ENCODE measurements at places on chromosomes 6 and 20. TPM values are rescaled to one million over a fixed set of nuclear protein-coding genes. Genes with fewer than 3 reads are reported as not detected.

DNA sequence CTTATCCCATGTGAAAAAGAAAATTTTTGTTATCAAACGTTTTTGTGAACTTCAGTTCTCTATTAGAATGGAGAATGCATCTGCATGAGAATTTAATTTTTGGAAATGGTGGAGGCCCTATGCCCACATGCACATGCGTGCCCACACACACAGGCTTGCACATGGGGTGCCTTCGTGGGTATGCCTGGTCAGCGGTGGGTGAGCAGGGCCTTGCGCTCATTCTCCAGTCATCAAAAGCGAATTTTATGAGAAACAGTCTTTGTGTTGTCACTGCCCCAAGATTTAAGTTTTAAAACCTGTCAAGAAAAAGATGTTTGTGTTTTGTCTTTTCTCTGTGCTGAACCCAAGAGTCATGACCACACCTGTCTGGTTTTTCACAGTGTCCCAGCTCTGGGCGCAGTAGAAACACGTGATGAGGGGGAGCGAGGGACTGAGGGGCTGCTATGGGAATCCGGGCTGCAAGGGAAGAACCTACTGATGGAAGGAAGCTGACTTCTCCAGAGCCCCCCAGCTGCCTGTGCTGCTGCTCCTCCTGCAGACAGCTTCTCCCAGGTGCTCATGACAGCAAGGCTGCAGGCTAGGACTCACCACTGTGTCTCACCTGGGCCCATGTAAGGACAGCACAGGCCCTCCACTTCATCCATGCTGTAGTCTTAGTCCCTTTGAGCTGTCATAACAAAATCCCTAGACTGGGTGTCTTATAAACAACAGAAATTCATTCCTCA lies 153.6 kb downstream of the SYCP2 start:
- DNase-seq: no peak

DNA sequence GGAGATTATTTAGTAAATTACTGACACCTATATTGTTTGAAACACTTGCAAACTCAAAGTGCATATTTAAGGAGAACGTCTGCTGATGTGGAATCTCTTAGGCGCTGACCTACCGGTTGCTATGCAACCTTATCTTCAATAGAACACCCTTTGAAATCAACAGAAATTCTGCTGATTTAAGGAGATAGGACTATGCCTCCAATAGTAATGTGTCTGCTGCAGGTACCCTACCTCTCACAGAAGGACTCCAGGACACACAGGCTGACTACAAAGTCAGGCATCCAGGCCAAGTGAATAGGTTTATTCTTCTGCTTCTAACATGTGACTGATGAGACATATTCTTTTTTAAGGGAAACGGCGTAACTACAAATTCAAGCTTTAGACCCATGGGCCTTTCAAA lies 311.7 kb downstream of the CBLN4 start:
- peak; percentile 16 for DNase-seq

ARMC2 gene
- 0.17 TPM for total RNA-seq

SMOC2 gene
- not detected for total RNA-seq

Data from HT1080 (cell line).